Stimulated activated CD4-positive, alpha-beta T cell treated with anti-CD3 and anti-CD28 coated beads, Interleukin-12 subunit alpha, Interleukin-12 subunit beta, amount 100 ng/mL, for 24 hours (primary cell): ENCODE measurements at places on chromosomes 1 and 21.

- no peak for DNase-seq
These were observed 102.3 kb upstream of the IPO9 start for GRCh38 chr1:201726700-201727099.

- no peak for DNase-seq
These were observed 496.6 kb downstream of the DPYD start for GRCh38 chr1:97424209-97424608.

DNA sequence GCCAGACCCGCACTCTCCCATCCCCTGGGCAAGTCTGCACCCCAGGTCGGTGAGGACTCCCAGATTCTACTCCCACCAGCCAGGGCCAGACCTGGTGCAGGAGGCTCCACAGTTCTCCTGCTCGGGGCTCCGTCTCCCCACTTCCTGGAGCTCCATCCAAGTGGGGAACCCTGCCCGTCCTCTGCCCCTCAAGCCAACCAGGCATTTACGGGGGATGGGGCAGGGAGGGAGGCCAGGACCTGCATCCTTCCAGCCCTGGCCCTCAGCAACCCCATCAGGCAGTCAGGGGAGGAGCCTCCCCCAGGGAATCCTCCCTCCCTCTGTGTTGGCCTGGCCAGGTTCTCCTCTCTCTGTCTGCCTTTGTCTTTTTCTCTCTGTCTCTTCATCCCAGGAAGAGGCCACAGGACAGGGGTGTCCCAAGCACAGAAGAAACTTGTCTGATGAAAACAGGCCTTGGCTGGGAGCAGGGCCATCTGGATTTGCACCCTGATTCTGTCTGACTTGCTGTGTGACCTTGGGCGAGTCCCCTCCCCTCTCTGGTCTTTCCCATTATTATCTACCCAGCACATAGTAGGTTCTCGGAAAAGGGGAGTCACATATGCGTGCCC is 18.5 kb upstream of the EPHA2 start:
- DNase-seq = no peak

- no peak for DNase-seq
These were observed 125.1 kb upstream of the COL6A1 start for GRCh38 chr21:45856442-45856841.

DNA sequence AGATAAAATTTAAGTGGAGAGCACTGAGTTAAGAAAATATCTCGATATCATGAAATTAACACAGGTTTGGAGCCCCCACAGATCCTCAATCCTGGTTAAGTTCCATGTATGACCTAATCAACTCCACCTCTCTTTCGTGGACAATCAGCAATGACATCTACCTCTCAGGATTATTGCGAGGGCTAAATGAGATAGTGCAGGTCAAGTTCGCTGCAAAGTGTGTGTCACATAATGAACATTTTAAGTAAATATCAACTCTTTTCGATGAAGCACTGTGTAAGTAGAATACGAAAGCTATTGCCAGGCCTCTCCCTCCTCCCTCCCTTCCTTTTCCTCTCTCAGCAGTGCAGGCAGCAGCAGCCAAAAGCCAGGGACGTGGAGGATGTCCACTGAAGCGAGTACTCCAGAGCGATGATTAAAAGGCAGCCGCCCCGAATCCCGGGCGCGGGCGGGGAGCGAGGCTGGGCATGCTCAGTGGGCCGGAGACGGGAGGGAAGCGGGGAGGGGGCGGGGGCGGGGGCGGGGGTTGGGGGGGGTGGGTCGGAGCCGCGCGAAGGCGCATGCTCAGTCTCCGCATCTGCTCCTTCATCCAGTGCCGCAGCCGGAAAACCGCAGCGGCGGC is at the start of gene CAMSAP2:
TSS of gene CAMSAP2 (plus strand) at position 567 of the 622 bp plus-strand sequence. CDS start 935 bp downstream, outside the sequence.
- DNase-seq = peak; percentile 56

GRCh38 chr1:236800623-236801022 is 5.5 kb downstream of the MTR start:
- no peak for DNase-seq
